ENCODE measurements at places on chromosomes 2 and 18.
A peak's percentile ranks its signal among the peaks of the same experiment; 100 is the strongest.

DNA sequence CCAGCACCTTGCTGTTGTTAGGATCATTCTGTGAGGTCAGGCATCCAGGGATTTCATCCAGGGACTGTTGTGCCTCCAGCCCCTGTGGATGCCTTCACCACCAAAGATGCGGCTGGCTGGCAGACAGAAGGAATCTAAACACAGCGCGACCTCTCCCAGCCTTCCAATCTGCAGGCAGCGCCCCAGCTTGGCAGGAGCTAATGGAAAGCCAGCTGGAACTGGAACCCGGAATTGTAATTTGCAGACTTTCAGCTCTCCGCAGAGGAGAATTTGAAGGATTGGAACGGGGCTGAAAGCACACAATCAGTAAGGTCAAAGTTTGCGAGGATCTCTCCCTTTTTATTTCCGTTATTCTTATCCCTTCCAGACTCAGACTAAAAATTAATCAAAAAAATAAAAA is 127.8 kb downstream of the TRIB2 start:
- no peak for DNase-seq

GRCh38 chr2:180473456-180473855 is 466.4 kb upstream of the CWC22 start:
- no peak for DNase-seq

- DNase-seq = no peak
Observed at GRCh38 chr2:62465039-62465740, 40.8 kb downstream of the TMEM17 start.

DNA sequence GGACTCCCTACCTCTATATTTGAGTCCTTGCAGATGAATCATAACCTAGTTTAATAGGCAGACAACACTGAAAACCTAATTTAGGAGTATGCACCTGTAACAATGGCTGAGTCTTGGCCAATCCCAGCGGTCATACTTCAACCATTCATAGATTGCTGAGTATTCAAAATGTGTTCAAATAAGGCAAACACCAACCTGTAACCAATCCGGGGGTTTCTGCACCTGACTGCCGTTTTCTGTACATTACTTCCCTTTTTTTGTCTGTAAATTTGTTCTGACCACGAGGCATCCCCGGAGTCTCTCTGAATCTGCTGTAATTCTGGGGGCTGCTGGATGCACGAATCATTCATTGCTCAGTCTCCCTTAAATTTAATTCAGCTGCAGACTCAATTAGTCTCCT is 338.6 kb downstream of the STK39 start:
- DNase-seq = no peak

GRCh38 chr2:40266201-40266600 is 185.7 kb downstream of the SLC8A1 start:
- DNase-seq = no peak

- DNase-seq = no peak
Observed at GRCh38 chr18:30271716-30272115, 770.8 kb downstream of the DSC3 start.

DNA sequence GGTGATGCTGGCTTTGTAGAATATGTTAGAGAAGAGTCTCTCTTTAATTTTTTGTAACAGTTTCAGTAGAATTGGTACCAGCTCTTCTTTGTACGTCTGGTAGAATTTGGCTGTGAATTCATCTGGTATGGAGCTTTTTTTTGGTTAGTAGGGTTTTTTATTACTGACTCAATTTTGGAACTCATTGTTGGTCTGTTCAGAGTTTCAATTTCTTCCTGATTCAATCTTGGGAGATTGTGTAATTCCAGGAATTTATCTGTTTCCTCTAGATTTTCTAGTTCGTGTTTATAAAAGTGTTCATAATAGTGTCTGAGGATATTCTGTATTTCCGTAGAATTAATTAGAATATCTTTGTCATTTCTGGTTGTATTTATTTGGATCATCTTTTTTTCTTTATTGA is 943.5 kb downstream of the TRIB2 start:
- no peak for DNase-seq

DNA sequence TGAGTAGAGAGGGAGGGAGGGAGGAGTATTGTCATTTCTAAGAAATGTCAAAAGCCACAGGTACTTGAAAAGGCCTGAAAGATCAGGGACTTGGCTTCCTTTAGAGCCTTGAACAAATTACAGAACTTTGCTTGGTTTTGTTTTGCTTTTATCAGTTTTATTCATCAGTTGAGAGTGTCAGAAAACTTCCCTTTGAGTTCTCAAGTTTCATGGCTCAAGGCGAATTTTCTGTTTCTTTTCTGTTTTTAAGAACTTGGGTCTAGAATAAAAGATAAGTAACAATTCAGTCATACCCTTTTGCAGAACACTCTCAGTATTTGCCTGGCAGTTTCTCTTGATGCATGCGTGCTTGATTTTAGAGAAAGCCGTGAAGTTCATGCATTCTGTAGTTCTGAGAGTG is 531.9 kb downstream of the PARD3B start:
- DNase-seq = no peak

DNA sequence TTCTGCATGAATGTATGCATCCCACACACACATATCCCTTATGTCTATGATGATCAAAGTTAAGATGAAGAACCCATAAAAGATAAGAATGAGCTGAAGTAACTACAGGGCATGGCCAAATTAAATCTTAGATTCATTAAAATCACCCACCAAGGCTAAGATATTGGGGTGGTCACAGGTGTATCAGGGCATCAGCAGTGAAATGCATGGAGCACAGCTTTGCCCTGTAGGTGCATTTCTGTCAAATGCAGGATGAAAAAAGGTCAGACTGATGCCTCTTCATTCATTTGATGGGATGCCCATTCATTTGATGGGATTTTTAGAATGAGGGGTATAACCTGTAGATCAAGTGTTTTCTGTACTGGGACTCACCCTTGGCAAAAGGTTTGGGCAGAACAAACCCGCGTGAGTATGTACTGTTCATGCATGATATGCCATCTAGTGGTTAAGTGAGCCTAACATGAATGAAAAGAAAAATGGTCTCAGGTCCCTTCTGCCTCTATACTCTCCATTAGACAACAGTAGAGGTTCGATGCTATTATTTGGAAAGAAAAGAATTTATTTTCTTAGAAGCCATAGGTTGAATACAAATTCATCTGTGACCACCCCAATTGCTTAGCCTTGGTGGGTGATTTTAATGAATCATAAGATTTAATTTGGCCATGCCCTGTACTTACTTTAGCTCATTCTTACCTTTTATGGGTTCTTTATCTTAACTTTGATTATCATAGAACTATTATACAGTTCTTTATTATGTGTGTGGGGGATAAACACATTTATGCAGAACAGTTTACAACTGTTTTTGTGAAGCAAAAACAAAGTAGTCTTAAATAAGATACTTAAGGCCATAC is 43.2 kb upstream of the NOSTRIN start:
- no peak for DNase-seq

- peak; percentile 83 for DNase-seq
Observed at GRCh38 chr2:11753452-11753885, 7.0 kb downstream of the LPIN1 start.

DNA sequence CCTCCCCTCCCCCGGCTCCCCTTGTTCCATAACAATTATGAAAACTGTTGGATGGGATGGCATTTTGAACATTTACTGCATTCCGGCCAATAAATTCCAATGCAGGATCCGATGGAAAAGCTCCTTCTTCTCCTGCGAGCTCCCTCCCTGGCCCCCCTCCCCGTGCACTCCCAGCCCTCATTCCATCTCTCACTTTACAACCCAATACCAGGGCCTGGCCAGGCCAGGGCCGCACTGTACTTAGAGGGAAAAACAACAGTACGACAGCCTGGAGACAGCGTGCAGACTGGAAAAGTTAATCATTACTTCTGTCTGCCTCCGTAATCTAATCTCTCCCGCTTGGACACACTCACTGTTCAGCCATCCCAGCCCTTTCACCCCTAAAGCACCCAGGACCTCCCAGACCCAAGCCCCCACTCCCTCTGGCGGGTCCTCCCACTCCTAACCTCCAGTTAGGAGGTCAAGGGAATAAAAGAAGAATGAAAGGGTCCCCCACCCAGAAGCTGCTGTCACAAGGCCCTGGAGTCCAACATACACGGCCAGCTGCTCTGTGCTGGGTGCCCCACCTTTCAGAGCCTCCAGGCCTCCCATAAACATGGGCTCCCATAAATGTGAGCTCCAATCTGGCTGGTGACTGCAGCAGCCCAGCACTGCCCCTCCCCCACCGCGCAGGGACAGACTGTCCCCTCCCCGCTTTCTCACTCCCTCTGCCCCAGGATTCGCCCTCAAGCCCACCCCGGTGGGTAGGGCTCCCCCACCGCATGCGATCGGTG is 20.6 kb downstream of the SMAD7 start:
- no peak for DNase-seq

DNA sequence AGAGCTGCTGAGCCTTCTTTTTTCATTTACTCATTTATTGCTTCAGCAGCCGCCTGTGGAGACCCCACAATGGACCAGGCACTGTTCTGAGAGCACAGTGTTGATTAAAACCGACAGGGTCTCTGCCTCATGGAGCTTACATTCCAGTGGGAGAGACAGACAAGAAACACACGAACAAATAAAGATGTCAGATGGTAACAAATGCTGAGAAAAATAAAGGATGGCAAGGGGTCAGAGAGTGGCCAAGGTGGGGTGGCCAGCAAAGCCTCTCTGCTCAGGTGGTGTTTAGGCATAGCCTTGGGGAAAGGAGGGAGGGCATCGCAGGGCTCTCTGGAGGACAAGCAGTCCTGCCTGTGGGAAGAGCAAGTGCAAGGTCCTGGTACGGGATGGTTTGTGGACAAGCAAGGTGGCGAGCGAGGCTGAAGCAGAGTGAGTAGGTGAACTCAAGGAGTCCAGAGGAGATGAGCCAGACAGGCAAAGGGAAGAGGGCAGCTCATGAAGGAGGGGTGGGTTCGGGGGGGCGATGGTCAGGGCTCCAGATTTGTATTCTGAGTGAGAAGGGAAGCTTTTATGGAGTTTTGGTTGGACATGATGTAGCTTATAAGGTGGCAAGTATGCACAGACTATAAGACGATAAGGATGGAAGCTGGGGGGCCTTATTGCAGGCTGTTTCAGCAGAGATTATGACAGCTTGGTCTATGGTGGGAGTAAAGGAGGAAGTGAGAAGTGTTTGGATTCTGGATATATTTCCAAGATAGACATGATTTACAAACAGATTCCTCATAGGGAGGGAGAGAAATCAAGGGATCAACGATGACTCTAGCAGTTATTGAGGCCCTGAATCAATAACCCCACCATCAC is 8.8 kb upstream of the ITGB6 start:
- no peak for DNase-seq

DNA sequence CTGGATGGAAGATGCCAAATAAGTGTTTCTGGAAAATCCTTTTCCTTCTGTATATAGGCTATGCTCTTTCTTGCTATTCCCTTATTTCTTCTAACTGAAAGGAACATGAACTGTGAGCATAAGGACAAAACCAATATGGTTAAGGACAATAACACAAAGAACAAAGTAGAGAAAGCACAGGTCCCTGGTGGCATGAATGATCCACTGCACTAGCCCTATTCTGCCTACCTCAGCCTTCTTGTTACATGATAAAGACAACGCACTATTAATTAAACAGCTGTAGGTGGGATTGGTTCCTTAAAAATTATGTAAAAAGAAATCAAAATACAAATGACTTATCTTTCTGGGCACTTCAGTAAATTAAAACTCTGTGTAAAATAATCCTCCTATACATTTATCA is 1.9 kb upstream of the WDR75 start:
- no peak for DNase-seq

Measured in NCI-H187 (cell line).